ENCODE measurements at places on chromosomes 6 and 20. TPM values are rescaled to one million over a fixed set of nuclear protein-coding genes. Genes with fewer than 3 reads are reported as not detected.

PLCB4 gene
- polyA plus RNA-seq: 13.1 TPM

ENPP3 gene
- not detected for polyA plus RNA-seq

MYLK4 gene
- polyA plus RNA-seq: 1.2 TPM

SPATA25 gene
- polyA plus RNA-seq: 5.1 TPM

ASIP gene
- polyA plus RNA-seq: not detected

RAET1L gene
- polyA plus RNA-seq: not detected

GPLD1 gene
- 14.3 TPM for polyA plus RNA-seq

LGSN gene
- polyA plus RNA-seq: not detected

PPDPF gene
- 95.1 TPM for polyA plus RNA-seq

GNRH2 gene
- polyA plus RNA-seq: 1.9 TPM

FKBP1C gene
- not detected for polyA plus RNA-seq

CASS4 gene
- not detected for polyA plus RNA-seq

ADGRB3 gene
- polyA plus RNA-seq: 66.5 TPM

HLA-DPB1 gene
- polyA plus RNA-seq: 2.3 TPM

HEY2 gene
- polyA plus RNA-seq: not detected

SYNCRIP gene
- 93.5 TPM for polyA plus RNA-seq

ITPA gene
- polyA plus RNA-seq: 89.5 TPM

NHLRC1 gene
- polyA plus RNA-seq: 1.2 TPM

CALHM5 gene
- polyA plus RNA-seq: not detected

UCKL1 gene
- 66.8 TPM for polyA plus RNA-seq

PAK5 gene
- polyA plus RNA-seq: 47.0 TPM

ZNF337 gene
- 63.1 TPM for polyA plus RNA-seq

THBD gene
- not detected for polyA plus RNA-seq

VPS16 gene
- 150 TPM for polyA plus RNA-seq

MAFB gene
- 5.6 TPM for polyA plus RNA-seq

RHAG gene
- polyA plus RNA-seq: not detected
